ENCODE measurements at places on chromosomes 3 and 15.

GRCh38 chr3:186193534-186194450 is 84.9 kb upstream of the ETV5 start:
- no peak for DNase-seq

GRCh38 chr3:64865839-64866570 is 178.2 kb upstream of the ADAMTS9 start:
- no peak for DNase-seq

GRCh38 chr3:16242177-16242576 is 22.6 kb downstream of the DPH3 start:
- no peak for DNase-seq

- no peak for DNase-seq
Measured at GRCh38 chr15:60172143-60172542, 168.0 kb downstream of the FOXB1 start.

- no peak for DNase-seq
Measured at GRCh38 chr3:33949074-33949473, 150.6 kb downstream of the PDCD6IP start.

GRCh38 chr15:56244811-56245576 is 1.3 kb upstream of the RFX7 start:
- no peak for DNase-seq

DNA sequence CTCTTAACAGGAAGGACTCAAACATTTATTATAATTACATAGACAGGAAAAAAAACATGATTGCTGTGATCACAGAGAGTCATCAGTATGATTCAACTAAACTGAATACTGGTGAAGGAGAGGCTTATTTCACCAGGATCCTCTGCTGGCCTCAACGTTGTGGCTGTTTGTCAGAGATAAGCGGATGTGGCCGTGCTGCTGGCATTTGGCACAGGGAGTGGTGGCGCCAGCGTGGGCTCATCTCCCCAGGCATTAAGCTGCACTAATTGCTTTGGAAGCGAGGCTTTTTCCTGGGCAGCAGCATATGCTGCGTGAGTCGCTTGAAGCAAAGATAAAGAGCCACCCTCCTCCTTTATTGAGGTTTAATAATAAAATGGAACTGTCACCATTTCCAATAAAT is 306.7 kb downstream of the LRTM1 start:
- DNase-seq, result no peak

All from NCI-H748 treated with DMSO at 0.1 percent for 48 hours (cell line).